ENCODE measurements at places on chromosomes 5 and 9.

DNA sequence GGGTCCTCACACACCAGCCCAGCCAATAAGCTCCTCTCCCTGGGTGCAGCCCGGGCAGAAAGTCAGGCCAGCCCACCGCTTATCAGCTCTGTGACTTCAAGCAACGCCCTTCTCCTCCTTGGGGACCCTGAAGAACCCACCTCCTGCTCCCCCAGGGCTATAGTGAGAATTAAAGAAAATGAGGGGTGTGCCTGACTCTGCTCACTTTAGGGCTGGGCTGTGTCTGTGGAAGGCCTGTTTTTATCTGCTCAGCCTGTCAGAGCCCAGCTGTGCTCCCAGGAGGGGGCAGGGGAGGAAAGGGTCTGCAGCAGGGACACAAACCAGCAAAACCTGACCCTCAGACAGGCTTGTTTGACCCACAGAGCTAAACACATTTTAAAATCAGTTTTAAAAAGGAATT lies 3.9 kb downstream of the GPRIN1 start:
- DNase-seq: no peak

- DNase-seq: no peak
Measured at GRCh38 chr9:116927726-116928125, 240.6 kb downstream of the TRIM32 start.

GRCh38 chr5:98605426-98605825 lies 168.0 kb upstream of the RGMB start:
- DNase-seq: no peak

DNA sequence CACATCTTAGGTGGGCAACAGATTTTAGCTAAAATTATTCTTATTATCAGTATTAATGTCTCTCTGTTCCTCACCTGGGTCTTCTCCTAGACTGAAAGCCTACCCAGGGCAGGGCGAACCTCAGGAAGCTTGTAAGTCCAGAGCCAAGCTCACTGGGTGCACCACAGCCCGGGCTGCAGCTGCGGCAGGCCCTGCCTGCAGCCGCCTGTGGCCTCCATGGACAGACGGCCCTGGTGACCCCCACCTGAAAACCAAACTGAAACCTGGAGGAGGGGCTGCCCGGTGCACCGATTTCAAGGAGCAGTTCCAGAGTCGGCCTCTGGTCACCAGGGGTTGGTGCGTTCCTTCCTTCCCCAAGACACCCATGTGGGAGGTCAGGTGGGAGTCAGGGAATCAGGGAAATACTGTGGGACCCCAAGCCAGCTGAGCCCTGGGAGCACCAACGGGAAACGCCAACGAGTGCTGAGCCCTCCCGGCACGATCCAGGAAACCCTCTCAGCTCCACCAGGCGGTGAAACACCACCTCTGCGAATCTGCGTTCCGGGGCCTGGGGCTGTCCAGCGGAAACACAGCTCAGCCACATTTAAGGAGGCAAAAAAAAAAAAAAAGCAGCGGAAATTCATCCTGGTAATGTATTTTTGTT lies 68.6 kb upstream of the PPP1R26 start:
- peak; percentile 7 for DNase-seq

GRCh38 chr5:139708434-139708861 lies 60.3 kb downstream of the CXXC5 start:
- DNase-seq: no peak

DNA sequence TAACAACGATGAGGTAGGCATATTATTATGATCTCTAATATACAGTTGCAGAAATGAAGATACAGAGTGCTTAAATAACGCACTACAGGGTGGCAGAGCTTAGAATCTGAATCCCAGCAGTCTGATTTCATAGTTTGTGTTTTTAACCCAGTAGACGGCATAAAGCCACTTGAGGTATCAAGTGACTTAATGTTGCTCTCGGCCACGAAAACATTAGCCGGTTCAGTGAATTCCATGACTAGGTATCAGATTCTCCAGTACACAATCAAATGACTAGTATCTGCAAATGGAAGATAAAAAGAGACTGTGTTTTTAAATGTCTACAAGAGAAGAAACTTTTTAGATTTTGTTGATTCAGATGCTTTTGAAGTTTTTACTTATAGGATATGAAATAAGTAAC lies 24.8 kb downstream of the SMC2 start:
- no peak for DNase-seq

- peak; percentile 51 for DNase-seq
Measured at GRCh38 chr9:78074385-78075291, 43.0 kb upstream of the GNAQ start.

DNA sequence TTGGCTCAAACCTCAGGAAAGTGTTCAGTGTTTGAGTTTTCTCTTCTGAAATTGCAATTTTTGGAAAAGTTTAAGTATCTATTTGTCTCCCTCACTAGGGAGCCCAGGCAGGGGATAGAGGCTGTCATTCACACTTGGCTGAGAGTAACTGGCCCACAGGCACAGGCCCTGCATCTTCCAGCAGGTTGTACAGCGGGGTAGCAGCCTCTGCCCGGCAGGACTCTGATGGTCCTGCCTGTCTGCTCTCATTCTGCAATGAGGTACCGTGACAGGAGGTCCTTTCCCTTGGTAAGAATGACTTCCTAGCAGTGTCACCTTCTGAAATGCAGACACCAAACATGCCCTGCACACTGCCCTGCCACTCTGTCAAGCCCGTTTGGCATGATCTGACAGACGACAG lies 282.8 kb upstream of the DAP start:
- DNase-seq: no peak

- peak; percentile 52 for DNase-seq
Measured at GRCh38 chr5:151825445-151825844, 53.7 kb downstream of the G3BP1 start.

GRCh38 chr5:66634601-66635000 lies 38.4 kb downstream of the MAST4 start:
- no peak for DNase-seq

- DNase-seq: no peak
Measured at GRCh38 chr9:28120184-28120583, 546.9 kb upstream of the C9orf72 start.

DNA sequence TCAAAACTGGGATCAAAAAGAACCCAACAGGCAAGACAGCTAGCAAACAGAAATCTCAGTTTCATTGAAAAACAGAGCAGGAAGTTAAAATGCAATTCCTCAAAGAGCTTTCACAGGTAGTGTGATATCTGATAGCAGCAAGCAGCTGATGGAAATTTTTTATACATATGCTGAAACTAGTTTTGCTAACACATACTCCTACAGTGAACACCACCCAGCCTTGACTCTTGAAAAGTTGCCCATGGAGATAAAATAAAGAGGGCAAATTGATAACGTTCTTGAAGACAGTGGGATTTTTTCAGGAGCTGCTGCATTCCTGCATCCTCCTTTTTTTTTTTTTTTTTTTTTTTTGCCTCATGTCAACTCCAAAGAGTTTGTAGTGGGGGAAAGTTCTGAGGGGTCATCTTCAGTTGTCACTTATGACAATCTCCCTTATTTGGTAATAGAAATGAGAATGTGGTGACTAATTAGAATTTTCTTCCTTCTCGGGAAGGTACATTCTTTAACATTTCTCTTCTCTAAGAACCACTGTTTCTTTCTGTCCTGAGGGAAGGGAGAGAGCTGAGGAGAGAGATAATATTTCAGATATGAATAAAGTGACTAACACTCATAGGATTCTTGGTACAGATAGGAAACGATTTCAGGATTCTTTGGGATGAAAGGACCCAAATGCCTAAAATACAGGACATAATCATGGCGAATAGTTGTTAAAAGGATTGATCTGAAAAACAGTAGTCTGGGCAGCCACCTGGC lies 24.6 kb downstream of the SH3RF2 start:
- DNase-seq: no peak

DNA sequence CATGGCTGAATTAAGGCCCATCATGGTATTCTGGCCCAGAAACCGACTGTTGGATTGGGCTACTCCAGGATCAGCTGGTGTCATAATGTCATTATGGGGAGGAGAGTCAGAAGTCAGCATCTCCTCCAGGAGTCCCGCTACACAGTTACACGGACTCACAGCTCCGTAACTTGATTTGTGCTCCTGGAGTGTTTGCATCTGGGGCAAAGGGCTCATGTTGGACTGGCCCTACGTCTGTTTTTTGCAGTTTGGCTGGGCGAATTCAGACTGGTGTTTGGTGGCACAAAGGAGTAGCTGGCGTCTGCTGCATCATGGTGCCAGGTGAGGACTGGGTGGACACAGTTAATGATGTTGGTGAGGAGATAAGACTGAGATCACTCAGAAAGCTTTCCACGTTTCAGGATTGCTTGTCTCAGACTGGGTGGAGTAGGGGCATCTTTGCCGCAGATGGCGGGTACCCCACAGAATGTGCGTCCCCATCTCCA lies 31.3 kb downstream of the OR2V1 start:
- DNase-seq: no peak

DNA sequence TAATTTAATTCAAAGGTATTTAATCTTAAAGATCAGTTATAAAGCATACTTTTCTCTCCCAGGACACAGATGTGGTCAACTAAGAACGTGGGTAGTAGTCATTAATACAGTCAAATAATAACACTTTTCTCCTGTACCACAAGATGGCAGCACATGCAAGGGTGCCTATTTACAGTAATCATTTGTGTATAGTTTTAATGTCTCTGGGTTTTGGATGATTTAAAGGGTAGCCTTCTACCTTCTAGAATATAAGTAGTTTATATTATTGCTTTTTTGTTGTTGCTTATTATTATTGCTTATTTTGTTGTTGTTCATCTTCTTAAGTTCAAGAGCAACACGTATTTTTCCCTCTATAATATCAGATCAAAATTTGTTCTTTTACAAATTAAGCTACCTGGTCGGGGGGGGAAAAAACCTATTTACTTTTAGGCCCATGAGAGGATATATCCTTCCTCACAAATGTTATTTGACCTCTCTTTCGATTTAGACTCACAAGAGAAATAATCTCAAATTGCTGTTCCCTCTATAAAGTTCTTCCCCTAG lies 59.6 kb upstream of the SLC27A6 start:
- DNase-seq: peak; percentile 51

DNA sequence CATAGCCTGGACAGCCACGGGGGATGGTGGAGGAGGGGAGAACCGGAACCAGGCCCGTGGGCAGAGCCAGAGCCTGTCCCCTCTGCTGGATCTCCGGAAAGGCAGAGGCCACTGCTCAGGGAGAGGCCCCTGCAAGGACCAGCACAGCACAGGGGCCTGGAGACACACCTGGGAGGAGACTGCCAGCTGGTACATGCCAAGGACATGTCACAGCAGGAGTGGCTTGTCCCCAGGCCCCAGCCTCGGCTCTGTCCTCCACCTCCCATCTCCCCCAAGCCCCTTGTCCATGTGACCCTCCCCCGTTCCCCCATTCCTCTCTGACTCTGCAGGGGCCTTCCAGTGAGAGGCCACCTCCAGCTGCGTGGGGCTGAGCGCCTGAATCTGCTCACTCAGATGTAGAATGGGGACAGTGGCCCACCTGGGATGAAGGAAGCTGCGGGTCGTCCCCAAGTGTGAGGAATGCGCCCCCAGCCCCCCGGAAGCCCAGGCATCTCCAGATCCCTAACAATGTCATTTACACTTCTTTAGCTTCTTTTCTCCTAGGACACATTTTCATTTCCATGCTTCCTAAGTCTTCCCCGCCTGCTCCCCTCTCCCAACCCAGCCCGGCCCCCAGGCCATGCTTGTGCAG lies 349.6 kb upstream of the IRX2 start:
- no peak for DNase-seq

DNA sequence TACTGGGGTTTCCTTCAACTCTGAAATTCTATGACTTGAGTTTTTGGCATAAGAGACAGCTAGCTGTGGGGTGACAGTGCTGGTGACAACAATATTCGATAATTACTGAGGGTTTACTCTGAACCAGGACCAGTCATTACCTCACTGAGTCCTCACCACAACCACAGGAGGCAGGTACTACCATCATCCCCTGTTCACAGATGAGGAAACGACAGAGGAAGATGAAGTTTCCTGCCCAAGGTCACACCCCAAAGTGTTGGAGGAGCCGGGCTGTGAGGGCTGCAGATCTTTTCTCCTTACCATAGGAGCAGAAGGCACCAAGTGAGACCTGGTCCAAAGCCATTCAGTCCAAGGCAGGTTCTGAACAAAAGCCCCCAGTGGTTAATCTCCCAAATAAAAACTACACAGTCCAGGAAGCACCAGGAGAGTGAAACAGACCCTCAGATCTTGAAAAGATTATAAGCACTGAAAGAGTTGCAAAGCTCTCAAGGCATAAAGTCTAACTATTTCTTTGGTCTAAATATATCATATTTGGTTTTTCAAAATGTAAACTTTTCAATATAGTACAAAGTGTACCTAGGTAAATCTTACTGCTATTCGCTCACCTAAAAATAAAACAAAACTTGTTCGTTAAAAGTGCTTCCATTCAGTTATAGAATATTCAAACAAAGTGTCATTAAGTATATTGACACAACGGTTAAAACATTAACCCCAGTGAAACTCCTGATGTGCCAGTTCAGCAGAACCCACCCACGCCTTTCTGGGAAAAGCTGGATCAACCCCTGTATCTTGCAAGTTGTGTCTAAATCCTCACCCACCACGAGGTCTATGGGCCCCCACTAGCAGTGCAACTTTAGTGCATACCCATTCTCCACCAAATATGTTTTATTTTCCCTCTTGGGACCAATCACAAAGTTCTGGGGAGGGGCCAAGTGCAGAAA lies 82.6 kb upstream of the EQTN start:
- peak; percentile 75 for DNase-seq

DNA sequence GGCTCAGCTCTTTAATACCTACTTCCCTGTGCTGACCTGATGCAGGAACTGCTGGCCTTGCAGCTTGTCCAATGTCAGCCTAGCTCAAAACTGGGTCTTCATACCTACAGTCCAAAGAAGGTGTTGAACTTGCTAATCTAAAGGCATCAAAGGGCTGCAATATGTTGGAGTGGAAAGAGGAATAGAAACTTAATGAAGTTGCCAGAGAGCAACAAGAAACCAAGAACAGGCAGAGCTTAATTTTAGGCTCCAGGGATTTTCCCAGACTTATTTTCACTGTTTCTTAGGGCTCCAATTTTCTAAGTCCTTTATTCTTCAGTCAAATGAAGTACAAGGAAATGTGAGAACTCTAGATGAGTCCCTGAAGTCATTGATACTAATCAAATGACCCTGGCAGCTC lies 17.6 kb upstream of the ERCC6L2 start:
- DNase-seq: no peak

GRCh38 chr9:135365013-135365768 lies 114.4 kb upstream of the PPP1R26 start:
- DNase-seq: no peak

DNA sequence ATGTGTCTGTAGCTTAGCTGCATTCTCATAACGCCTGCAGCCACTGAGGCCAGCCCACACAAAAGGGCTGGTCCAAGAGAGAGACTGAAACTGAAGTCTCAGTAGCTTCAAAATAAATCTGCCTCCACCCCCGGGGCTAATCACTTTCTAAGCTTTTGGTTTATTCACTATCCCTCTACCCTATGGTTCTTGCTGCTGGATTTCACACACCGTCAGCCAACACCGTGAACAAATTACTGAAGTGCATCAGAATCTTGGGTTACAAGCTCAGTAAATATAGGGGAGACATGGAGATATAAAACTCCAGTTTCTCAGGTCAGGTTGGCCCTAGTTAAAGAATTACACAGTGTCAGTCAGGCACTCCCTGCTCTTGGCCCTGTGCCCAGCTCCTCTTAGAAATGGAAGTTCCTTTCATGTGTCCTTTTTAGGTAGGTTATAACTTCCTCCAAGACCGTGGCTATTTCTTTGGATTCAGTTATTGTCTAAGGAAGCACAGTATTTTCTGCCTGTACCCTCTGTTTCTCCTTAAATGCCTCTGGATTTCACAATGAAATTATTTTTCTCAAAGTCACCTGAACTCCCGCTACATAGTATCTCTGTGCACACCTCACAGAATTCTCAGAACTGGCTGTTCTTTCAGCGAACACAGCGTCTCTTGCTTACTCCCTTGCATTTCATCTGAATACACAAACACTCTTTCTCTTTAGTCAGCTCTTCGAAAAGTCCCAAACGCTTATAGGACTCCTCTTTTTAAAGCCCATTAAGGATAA lies 112.5 kb downstream of the FAM174A start:
- peak; percentile 21 for DNase-seq

GRCh38 chr9:8371686-8372085 lies 572.1 kb upstream of the DMAC1 start:
- no peak for DNase-seq

Data from activated naive CD4-positive, alpha-beta T cell treated with anti-CD3 and anti-CD28 coated beads, Interleukin-2, amount 10 ng/mL, durations not matched to agents 7 days and 5 days (primary cell).